ENCODE measurements at places on chromosomes 7 and 10.

- DNase-seq: peak; percentile 87
Measured at GRCh38 chr7:7761974-7762779, 43.8 kb upstream of the RPA3 start.

DNA sequence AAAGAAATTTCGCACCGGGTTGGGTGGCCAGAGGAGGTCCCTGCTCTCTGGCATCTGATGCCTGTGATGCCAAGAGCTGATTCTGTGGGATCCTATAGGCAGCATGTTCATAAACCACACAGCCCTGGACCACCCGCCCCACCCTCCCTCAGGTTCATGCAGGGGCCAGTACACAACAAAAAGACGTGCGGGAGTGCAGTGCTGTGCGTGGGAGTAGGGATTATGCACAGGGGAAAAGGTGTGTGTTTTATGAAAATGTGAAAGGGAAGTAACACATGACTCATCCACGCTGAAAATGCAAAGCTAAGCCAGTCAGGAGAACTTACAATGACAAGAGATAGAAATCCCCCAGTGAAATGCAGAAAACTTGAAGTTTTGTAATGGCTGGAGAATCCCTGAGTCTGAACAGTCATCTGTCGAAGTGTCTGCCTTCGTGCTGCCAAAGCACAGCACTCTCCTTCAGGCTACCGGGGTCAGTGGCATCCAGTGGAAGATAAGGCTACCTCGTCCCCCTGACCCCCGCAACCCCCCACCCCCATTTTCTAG, 1.1 kb downstream of the KIAA1217 start:
- DNase-seq: peak; percentile 52

- DNase-seq: no peak
Measured at GRCh38 chr7:31133497-31133896, 81.4 kb downstream of the ADCYAP1R1 start.

GRCh38 chr10:7243873-7244272, 167.0 kb downstream of the SFMBT2 start:
- DNase-seq: no peak

DNA sequence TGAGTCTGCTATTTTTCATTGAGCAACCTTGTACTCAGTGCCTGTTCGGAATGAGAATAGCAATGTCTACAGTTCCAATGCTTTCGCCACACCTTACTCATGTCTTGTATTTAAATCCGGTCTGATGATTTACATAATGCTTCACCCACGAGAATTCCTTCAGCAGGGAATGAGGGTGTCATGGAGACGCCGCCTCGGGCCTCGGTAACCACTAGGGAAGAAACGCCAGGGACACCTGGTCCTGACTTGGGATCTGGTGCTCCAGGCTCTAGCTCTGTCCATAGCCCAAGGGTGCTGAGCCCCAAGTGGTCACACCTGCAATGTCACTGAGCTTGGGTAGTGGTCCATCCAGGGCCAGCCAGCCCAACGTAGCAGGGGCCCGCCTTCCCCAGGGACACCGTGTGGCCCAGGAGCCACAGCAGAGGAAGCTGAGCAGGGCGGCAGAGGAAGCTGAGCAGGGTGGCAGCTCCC, 37.4 kb downstream of the PRKAG2 start:
- no peak for DNase-seq

GRCh38 chr10:109914966-109915365, 8.3 kb downstream of the XPNPEP1 start:
- DNase-seq: peak; percentile 91

Measured in mesenchymal stem cell (in vitro differentiated cells and primary cell).